ENCODE measurements at places on chromosomes 2 and 18.

DNA sequence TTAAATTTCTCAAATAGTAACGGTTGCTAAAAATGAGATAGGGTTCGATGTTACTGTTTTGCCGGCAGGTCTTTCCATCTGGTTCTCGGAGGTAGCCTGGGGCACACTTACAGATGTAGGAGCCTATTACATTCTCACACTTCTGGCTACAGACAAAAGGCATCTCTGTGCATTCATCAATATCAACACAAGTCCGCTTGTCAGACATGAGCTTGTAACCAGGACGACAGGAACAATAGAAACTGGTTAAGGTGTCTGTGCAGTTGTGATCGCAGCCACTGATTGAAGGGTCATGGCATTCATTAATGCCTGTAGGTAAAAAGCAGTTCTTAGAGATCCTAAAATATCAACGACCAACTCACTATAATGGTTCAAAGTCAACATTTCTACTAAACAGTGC lies 116.3 kb downstream of the DHRS9 start:
- DNase-seq = no peak

- peak; percentile 55 for DNase-seq
Observed at GRCh38 chr2:101152272-101153076, 1.3 kb upstream of the TBC1D8 start.

DNA sequence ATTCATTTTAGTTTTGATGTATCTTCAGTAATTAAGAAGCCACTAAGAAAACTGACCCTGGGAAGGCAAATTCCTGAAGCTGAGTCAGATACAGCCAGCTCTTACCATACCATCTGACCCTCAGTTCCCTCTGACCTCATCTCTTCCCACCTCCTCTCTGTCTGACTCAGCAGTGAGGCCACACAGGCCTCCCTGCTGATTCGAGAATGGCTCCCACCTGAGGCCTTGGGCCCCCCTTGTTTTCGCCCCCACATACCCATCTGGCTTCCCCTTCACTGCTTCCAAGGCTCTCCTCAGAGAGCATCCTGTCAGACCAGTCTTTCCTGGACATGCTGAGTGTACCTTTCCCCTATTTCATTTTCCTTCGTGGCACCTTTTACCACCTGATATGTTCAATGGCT lies 71.0 kb upstream of the CYP1B1 start:
- no peak for DNase-seq

- no peak for DNase-seq
Observed at GRCh38 chr2:206657087-206657486, 14.8 kb downstream of the FAM237A start.

- DNase-seq = no peak
Observed at GRCh38 chr2:95760806-95761525, 169.2 kb downstream of the TRIM43 start.

DNA sequence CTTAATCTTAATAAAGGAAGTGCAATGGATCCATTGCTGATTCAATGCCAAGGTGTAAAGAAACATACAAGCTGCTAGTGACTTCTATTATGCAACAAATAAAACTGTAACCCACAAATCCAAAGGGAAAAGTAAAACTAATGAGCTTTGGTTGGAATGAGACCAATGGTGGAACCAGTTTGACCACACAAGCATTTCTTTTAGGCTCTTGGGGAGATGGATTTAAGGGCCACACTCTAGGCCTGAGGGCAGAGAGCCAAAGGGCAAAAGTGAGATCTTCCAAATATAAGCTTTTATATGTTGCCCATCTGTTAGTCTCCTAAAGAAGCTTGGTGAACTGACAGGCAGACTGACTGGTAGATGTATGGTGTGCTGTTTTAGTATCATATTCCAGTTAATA lies 41.5 kb upstream of the MMADHC start:
- peak; percentile 43 for DNase-seq

DNA sequence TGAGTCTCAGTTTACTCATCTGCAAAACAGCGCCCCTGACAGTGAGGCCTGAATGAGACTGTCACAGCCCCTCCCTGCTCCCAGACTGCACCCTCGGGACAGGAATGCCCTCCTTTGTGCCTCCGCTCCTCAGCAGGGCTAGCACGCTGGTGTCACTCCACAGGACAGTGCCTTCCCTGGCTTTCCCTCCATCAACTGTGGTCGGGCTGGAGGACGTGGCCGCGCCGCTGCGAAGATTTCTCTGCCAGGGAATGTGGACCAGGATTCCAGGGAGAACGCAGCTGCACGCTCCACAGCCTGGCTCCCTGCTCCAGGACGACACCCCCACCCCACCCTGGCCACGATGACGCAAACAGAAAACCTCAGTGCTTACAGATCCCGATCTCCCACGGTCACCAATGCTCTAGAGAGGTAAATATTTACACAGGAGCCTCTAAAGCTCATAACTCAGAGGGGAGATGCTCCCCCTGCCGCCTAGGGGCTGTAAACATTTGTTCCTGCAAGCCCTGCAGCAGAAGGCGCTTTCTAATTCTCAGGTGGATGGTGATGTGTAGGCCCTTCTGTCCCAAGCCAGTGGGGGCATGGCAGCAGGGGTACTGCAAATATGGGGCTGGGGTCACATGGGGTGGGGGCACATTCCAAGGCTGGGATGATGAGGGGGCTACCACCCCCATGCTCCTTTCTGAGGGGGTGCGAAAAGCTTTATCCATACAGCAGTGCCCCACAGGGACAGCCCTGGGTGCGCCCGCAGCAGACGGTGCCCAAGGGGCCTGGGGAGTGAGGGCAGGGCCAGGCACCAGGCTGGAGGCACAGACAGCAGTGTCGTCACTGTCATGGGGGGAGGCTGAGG lies 12.4 kb downstream of the HS6ST1 start:
- DNase-seq = peak; percentile 72

DNA sequence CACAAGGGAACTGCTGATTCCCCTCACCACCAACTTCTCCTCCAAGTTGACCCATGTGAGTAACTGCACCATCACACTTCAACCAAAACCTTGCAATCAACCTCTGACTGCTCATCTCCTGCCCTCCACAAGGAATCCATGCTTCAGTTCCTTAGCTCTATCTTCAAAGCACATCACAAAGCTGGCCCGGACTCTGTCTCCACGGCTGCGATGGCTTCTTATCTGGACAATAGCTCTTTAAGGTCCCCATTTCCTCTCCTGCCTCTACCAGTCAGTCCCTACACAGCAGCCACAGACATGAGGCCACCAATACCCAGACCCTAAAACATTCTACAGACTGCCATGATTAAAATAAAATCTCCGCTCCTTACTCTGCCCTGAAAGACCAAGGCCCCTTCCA lies 25.7 kb downstream of the MBOAT2 start:
- no peak for DNase-seq

DNA sequence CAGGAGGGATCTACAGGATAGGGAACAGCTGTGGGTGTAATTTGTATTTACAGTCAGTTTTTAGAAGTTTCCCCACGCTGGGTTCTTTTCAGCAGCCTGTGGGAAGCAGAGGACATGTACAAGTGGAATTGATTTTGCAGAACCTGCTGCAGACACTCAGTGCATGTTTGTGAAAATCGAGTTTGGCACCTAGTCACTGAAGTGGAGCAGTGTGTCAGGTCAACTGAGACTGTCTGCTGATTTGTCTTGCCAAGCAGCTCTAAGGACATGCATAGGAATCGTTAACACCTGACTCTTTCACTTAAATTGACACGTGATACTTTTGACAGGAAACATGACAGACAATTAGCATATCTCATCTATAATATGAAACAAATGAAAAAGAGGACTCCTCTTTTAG lies 416.6 kb downstream of the TMX3 start:
- DNase-seq = no peak

- peak; percentile 34 for DNase-seq
Observed at GRCh38 chr2:209570194-209570593, 146.3 kb downstream of the MAP2 start.

DNA sequence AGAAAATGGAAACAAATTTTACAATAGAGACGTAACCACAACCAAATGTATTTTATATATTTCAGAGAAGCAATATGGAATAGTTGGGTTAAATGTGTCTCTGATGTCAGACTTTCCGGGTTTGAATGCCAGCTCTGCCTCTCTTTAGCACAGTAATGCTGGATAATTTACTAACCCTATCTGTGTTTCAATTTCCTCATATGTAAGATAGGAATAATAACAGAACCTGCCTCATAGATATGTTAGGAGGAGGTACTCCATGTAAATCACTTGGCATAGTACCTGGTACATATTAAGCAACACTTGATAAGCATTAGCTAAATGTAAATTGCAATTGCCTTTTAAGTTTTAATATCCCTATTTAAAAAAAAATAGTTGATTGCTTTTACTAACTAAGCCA lies 231.3 kb upstream of the ZC3H15 start:
- DNase-seq = no peak

DNA sequence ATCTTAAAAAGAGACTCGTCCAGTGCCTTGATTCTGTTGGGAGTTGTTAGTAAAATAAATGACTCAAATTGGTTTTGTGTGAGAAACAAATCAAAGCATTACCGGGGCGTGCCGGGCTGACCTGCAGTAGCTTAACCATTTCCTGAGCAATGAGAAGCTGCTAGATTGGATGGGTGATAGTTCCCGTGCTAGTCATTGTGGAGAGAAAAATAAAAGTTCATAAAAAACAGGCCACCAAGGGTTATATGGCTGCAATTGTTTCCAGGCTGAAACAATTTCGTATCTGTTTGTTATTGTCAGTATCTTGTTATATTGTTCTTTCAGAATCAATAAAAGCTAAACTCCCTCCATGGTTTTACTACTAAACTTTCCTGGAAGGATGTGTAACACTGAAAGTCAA lies 314.4 kb downstream of the MTX2 start:
- no peak for DNase-seq

DNA sequence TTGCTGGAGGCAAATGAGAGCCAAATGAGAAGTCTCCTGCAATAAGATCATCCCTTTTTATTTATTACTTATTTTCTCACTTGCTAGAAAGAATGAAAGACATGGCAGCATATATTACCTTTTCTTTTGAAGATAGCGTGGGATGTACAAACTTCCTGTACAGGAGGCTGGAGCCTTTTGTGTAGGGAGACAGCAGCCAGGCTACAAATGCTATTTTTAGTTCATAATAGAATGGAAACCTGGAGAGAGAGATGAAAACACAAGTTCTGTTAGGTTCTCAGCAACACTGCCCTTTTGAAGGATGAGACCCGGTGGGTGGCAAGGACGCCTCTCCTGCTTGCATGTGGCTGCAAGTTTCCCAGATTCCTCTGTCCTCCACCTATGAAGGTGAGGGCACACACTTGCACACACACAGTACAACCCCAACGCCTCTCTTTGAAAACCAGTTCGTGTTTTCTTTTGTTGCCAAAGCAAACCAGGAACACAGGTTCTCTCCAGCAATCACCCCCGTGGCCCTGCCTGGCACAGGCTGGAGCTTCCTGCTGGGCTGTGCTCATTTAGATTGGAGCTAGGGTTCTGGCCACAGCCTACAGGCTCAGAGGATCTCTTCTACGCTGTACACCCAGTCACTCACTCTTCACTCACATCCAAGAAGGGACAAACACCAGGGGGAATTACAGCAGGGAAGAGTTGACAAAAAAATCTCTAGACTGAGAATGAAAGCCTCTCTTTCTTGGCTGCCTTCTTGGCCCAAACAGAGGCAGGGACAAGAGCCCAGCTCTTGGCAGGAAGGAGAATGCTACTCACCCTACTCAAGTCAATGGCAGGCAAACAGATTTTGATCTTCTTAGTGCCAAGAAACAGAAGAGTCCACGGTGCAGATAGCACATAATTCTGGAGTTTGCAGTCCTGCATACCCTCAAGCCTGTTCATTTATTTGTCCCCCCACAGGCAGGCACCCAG lies 55.6 kb downstream of the MRPL35 start:
- DNase-seq = no peak

DNA sequence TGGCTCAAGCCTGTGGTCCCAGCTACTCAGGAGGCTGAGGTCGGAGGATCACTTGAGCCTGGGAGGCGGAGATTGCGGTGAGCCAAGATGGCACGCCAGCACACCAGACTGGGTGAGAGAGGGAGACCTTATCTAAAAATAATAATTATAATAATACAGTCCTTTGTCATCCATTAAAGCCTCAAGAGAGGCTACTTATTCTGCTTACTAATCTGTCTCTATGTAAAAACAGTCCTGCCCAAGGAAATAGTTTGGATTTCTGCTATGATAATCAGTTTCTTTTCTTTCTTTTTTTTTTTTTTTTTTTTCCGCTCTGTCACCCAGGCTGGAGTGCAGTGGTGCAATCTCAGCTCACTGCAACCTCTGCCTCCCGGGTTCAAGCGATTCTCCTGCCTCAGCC lies 228.3 kb downstream of the C1D start:
- DNase-seq = no peak

- DNase-seq = no peak
Observed at GRCh38 chr2:222375798-222376197, 48.5 kb upstream of the SGPP2 start.

- DNase-seq = no peak
Observed at GRCh38 chr18:72530622-72531021, 13.5 kb downstream of the CBLN2 start.

DNA sequence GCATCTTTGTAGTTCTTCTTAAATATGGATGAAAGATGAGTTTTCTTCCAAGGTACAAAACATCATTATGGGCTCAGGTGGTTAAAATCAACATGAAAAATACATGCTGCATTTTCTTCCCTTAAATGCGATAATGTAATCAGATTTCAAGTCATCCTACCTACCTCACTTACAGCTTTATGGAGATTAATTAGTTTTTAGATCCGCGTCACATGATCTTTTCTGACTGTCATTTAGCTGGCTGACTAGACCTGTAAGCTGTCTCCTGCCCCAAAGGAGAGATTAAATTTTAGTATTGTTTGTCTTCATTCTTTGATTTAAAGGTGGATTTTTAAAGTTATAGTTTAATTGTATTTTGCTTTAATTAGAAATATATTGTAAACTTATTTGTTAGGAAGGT lies 678.0 kb upstream of the ZEB2 start:
- DNase-seq = no peak

- peak; percentile 23 for DNase-seq
Observed at GRCh38 chr2:160967523-160967922, 192.7 kb upstream of the TANK start.

- no peak for DNase-seq
Observed at GRCh38 chr18:57585421-57585820, 1.1 kb downstream of the FECH start.

DNA sequence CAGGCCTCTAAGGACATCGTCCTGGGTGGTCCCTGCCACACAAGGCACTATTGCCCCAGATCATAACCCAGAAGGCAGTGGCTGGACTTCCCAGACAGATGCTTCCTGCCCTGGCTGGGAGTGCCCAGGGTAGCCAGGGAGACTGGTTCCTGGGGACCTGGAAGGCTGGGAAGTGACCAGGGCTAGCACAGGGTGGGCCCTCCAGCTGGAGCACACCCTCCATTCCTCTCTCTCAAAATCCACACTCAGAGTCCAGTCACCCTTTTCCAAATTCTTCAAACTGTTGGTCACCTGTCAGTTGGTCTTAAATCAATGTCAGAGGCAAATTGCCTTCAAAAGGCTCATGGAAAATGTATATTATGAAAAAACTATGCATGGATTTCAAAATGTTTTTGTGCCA lies 11.6 kb upstream of the TUBB6 start:
- no peak for DNase-seq

GRCh38 chr2:121902616-121903015 lies 147.2 kb downstream of the TSN start:
- no peak for DNase-seq

GRCh38 chr2:98134172-98135005 lies 47.4 kb downstream of the VWA3B start:
- peak; percentile 40 for DNase-seq

GRCh38 chr2:64274399-64275173 lies 130.4 kb upstream of the PELI1 start:
- no peak for DNase-seq
